ENCODE measurements at places on chromosomes 6 and 20.

- no peak for DNase-seq
Observed at GRCh38 chr6:33431880-33432541, 12.1 kb downstream of the SYNGAP1 start.

DNA sequence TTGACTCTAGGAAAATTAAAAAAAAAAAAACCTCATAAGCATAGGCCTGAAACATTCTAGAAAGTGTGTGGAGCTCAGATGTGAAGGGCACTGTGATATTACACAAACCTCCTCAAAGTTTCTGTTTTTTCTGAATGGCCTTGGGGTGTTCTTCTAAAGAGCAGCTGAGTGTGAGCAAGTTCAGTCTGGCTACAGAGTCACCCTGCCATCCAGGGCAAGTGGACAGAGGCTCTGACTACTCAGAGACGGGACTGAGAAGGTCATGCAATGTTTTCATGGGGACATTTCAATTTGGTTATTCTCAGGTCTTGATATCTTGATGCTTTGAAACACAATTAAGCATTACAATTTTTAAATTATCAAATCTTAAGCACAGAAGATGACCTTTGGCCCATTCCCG lies 36.6 kb upstream of the SSTR4 start:
- no peak for DNase-seq

- DNase-seq, result peak; percentile 9
Observed at GRCh38 chr20:53706466-53707370, 113.1 kb upstream of the ZNF217 start.

DNA sequence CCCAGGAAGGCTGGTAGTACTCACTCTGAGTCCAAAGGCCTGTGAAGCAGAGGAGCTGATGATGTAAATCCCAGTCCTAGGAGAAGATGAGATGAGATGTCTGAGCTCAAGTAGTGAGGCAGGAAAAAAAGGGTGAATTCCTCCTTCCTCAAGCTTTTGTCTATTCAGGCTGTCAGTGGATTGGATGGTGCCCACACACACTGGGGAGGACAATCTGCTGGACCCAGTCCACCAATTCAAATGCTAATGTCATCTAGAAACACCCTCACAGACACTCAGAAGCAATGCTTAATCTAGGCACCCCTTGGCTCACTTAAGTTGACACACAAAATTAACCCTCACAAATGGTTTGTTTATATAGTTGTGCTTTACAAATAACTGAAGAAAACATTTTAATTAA lies 94.6 kb downstream of the CD109 start:
- no peak for DNase-seq

GRCh38 chr6:110996691-110997090 lies 14.9 kb downstream of the RPF2 start:
- no peak for DNase-seq

DNA sequence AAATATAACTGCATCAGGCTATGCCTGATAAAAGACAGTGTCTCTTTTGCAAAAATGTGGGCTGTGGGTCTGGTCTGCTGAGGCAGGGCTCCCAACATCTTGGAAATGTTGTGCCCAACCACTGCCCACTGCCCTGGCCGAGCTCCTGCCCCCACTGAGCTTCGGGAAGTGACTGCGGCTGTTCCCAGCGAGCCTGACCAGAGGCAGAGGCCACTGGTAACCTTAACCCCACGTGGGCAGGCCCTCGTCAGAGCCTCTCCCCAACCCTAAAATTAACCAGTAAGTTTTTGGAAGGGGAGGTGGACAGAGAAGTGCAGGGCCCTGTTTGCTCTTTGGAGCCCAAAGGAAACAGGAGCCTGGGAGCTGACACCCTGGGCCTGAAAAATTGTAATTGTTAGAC lies 225.9 kb downstream of the MAFB start:
- no peak for DNase-seq

- no peak for DNase-seq
Observed at GRCh38 chr6:121668259-121668658, 232.8 kb downstream of the GJA1 start.

DNA sequence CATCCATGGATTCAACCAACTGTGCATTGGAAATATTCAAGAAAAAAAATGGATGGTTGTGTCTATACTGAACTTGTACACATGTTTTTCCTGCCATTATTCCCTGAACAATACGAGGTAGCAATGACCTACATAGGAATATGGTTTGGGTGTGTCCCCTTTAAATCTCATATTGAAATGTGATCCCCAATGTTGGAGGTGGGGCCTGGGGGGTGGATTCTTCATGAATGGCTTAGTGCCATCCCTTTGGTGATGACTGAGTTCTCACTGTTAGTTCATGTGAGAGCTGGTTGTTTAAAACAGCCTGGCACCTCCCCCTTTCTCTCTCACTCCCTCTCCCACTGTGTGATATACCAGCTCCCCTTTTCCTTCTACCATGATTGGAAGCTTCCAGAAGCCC lies 139.8 kb upstream of the BACH2 start:
- no peak for DNase-seq

- no peak for DNase-seq
Observed at GRCh38 chr20:60115451-60115850, 157.2 kb downstream of the CDH26 start.

DNA sequence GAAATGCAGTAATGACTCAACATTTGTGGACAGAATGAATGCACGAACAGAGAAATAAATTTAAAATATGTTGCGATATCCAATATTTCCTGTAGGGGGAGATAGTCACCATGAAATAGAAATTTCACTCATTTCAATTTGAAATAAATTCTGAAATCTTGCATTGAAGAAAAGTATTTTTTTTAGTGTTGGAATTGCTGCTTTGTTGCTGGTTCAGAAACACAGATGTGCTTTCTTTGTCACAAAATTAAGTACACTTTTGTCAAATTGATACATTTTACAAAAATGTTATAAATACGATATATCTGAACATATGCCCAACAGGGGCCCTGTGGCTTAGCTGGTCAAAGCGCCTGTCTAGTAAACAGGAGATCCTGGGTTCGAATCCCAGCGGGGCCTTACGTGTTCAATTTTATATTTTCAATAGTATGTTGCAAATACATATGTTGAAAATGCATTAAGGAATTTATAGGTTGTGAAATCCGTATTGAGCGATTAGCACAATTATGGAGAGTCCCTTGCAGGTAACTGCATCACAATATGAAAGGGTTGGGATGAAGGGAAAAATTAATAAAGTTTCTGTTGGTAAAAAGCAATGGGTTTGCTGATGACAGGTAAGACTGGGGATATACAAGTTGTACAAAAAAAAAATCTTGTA lies 85.4 kb upstream of the PRSS16 start:
- DNase-seq, result no peak

GRCh38 chr6:125794342-125795137 lies 3.8 kb downstream of the NCOA7 start:
- DNase-seq, result no peak

- DNase-seq, result no peak
Observed at GRCh38 chr6:134584847-134585516, 267.1 kb upstream of the SGK1 start.

GRCh38 chr6:120202878-120203277 lies 853.3 kb upstream of the MAN1A1 start:
- no peak for DNase-seq

GRCh38 chr6:37373822-37374471 lies 20.2 kb downstream of the RNF8 start:
- no peak for DNase-seq

GRCh38 chr6:154751011-154751800 lies 18.0 kb downstream of the SCAF8 start:
- DNase-seq, result no peak

DNA sequence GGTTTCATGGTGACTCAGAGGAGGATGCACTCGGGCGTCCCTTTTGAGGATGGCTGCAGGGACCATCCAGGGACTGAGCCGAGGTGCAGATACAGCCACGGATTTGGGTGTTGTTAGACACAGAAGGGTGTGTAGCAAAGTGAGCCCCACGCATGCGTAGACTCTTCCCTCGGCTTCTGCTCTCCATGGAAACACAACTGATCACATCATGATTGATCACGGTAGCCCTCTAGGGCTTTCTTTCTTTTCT lies 606 bp upstream of the ULBP1 start:
- no peak for DNase-seq

DNA sequence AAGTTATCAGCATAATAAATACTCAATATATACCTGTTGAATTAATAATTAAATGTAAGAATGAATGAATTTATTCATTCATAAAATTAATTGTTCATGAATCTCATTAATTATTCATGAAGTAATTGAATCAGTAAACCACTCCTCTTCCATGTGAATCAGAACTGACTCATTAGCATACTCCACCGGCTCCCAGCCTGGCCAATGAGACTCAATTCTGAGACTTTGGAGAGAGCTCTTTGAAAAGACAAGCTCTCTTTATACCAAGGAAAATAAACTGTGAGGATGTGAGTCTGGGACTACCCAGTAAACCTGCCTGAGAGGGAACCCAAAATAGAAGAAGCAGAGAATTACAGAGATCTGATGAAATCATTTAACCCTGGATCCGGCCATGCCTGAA lies 8.4 kb upstream of the SLC2A10 start:
- no peak for DNase-seq

DNA sequence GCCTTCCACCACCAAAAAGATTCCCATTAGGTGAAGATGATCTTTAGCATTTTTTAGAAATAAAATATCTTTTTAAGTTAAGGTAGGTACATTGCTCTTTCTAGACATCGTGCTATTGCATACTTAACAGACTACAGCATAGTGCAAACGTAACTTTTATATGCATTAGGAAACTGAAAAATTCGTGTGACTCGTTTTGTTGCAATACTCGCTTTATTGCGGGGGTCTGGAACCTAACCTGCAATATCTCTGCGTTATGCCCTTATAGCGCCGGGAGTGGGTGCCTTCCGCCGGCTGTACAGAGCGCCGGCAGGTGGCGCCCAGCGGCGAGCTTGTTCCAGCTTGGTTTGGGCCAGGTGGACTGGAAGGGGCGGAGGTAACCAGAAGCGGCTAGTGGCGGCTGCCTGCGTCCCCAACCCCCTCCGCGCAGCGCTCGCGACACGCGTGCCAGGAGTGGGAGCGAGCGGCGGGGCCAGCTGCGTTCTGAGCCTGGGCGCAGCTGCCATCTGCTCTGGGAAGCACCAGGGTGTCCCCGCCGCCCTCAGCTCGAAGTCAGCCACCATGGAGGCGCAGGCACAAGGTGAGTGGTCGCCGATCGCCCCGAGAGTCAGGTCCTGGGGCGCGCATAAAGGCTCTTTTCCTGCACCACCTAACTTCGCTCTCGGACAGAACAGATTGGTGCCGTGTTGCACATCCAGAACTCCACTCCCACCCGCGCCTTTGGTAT lies at the start of gene TPD52L1:
TSS of gene TPD52L1 (plus strand) at position 383 of the 727 bp plus-strand sequence. CDS start at position 562, 179 bp downstream.
- DNase-seq, result peak; percentile 37

GRCh38 chr6:89615882-89616281 lies 22.7 kb downstream of the LYRM2 start:
- no peak for DNase-seq

- DNase-seq, result no peak
Observed at GRCh38 chr6:98635191-98635590, 199.2 kb upstream of the POU3F2 start.

GRCh38 chr6:106339334-106340029 lies 13.9 kb upstream of the ATG5 start:
- peak; percentile 10 for DNase-seq

- no peak for DNase-seq
Observed at GRCh38 chr6:79468587-79468986, 68.6 kb downstream of the LCA5 start.

GRCh38 chr20:34536798-34537394 lies 20.7 kb downstream of the DYNLRB1 start:
- DNase-seq, result peak; percentile 30

DNA sequence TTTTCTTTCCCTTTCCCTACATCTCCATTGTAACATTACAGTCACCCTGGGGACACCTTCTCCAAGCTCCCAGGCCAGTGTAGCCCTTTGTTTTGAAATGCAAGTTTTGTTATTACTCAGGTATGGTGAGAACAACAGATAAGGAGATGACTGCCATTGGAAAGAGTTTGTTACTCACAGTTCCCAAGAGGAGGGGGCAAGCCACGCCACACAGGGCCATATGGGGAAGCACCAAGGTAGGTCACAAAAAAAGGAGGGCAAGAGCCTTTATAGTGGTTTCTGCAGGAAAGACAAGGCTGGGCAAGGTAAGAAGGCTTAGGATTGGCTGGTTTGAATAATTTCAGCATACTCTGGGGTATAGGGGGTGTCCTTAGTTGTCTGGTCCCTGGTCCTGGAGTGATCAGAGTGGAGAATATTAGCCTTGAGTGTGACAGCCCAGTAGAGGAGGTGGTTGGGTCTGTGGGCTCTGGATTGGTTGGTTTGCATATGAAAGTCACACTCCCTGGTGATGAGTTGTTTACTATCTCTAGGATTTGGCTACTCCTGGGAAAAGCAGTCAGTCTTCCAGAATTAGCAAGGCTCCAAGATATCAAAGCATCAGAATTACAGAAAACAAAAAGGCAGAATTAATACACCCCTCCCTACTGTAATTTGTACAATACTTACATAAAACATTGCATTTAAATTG lies 33.1 kb upstream of the SMLR1 start:
- no peak for DNase-seq

GRCh38 chr20:22438926-22439325 lies 145.4 kb downstream of the FOXA2 start:
- no peak for DNase-seq

DNA sequence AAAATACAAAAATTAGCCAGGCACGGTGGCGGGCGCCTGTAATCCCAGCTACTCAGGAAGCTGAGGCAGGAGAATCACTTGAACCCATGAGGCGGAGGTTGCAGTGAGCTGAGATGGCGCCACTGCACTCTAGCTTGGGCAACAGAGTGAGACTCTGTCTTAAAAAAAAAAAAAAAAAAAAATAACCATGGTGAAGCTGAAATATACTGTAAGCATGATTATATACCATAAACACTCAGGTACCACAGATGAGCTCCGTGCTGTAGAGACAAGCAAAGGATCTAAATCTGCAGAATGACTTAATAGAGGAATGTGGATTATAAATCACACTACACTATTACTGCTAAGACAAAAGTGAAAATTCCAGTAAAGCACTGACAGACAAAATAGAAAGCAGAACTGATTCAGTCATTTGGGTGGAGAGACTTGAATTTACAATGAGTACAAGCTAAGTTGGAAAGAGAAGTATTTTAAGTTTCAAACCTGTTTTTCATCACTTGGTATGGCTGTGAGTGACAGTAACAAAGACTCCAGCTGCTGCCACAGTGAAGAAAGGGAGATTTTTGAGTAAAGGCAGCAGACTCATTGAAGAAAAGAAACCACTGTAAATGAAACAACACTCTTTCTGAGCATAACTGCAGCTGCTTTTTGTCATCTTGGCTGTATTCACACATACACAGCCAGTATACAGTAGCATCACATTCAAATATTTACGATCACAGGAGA lies 322.1 kb downstream of the RNGTT start:
- no peak for DNase-seq

DNA sequence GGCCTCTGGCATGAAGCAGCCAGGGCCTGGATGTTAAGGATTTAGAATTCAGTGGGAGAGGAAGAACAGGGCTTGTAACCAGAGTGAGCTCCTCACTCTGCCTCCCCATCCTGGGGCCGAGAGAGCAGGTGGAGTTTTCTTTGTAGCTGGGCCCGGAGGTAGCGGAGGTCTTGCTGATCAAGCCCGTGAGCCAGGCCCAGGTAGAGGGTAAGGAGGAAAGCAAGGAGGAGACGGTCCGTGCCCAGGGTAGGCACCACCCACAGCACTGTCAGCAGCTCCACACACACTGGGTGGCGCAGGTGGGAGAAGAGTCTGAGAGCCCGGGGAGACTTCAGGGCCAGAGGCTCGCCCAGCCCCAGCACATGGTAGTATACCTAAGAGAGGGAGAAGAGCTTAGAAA lies 2.1 kb upstream of the PPP1R18 start:
- DNase-seq, result no peak

- DNase-seq, result no peak
Observed at GRCh38 chr6:110810896-110811586, 4.2 kb downstream of the CDK19 start.

GRCh38 chr6:72825315-72825911 lies 203.5 kb downstream of the KCNQ5 start:
- DNase-seq, result no peak
